ENCODE measurements at places on chromosomes 7 and 10. TPM values are rescaled to one million over a fixed set of nuclear protein-coding genes. Genes with fewer than 3 reads are reported as not detected.

DNA sequence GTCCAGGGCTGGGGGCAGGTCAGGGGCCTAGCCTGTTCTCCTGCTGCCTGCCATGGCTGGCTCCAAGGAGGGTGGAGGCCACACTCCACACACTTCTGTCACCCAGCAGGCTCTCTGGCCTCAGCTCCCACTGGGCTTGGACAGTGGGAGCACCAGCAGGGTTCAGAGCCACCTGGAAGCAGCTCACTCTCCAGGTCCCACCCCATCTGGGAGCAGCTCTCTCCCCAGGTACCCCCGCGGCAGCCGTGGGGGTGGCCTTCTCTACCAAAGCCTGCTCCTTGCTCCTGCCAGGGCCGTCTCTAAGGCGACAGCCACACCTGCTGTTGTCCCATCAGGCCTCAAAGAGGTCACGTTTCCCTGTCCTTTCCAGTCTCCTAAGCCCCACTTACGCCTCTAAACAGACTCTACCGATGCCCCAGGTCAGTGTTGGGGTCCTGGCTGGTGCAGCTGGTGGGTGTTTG lies 142.5 kb upstream of the RET start:
- DNase-seq: no peak
- no peaks in the 10 kb centered on the region for H3K36me3 ChIP-seq

ZNF862 gene
- total RNA-seq: 1.3 TPM

- no peak for DNase-seq
- H3K36me3 ChIP-seq: no peaks in the 10 kb centered on the region
- no peaks in the 10 kb centered on the region for H3K27me3 ChIP-seq
- no peaks in the 10 kb centered on the region for H3K4me1 ChIP-seq
Observed at GRCh38 chr10:119443970-119444660, 98.4 kb downstream of the RGS10 start.

GRCh38 chr7:23863209-23863787 lies 153.3 kb downstream of the STK31 start:
- H3K36me3 ChIP-seq: no peaks in the 10 kb centered on the region
- H3K4me3 ChIP-seq: no peak overlapping the region
- no peak overlapping the region for H3K27ac ChIP-seq
- H3K4me1 ChIP-seq: no peaks in the 10 kb centered on the region
- H3K27me3 ChIP-seq: no peaks in the 10 kb centered on the region

- H3K27me3 ChIP-seq: no peaks in the 10 kb centered on the region
- no peaks in the 10 kb centered on the region for H3K36me3 ChIP-seq
- H3K4me3 ChIP-seq: no peak overlapping the region
- H3K27ac ChIP-seq: no peak overlapping the region
- DNase-seq: no peak
- H3K4me1 ChIP-seq: no peaks in the 10 kb centered on the region
Observed at GRCh38 chr7:80002865-80003264, 131.8 kb upstream of the GNAI1 start.

DNA sequence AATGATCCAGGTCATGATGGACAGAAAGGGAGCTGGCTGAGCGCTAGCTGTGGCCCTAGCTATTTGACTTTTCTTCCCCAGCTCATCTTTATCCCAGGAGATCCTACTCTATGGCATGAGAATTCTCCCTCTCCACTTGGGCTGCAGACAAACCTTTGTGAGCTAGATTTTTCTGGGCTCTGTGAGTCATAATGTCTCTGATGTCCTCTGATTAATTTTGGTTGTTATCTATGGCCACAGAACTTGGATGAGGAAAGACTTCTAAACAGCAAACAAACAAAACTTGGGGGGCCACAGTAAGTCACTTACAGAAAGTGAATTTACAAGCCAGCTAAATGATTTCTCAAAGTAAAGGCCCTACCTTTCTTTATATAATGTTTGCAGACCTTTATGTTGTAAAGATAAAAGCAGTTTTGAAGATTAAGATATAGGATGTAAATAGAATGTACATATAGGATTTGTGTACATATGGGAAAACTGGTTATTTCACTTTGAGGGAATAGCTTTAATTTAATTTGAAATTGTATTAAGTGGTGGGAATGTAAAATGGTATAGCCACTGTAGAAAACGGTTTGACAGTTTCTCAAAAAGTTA lies 10.4 kb downstream of the ABLIM1 start:
- H3K27ac ChIP-seq: no peak overlapping the region
- no peak for DNase-seq
- no peaks in the 10 kb centered on the region for H3K27me3 ChIP-seq
- H3K4me1 ChIP-seq: no peaks in the 10 kb centered on the region
- no peaks in the 10 kb centered on the region for H3K36me3 ChIP-seq
- no peak overlapping the region for H3K4me3 ChIP-seq

HOXA7 gene
- total RNA-seq: not detected

DNA sequence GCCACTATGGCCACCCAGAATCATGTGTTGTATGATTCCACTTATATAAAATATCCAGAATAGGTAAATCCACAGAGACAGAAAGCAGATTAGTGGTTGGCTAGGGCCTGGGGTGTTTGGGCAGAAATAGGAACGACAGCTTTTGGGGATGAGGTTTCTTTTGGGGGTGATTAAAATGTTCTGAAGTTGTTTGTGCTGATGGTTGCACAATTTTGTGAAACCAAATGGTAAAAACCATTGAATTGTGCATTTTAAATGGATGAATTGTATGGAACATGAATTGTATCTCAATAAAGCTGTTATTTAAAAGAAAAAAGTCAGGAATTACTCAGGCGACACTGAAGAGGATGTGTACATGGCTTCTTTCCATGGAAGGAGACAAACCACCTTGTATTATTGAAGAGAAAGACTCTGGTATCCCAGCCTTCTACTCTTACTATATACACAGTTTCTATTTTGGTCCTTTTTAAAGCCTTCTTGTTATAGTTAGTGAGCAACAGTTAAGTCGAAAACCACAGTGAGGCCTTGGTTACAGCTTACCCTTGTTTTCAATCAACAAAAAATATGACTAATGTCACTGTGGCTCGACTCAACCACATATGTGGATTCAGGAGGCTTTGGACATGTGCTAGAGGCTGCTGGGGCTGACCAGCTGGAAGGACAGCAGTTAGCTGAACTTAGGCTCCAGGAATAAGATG lies 57.1 kb upstream of the KMT2E start:
- H3K27ac ChIP-seq: no peak overlapping the region
- H3K4me1 ChIP-seq: no peaks in the 10 kb centered on the region
- no peak overlapping the region for H3K4me3 ChIP-seq
- H3K36me3 ChIP-seq: no peaks in the 10 kb centered on the region
- DNase-seq: no peak

DNA sequence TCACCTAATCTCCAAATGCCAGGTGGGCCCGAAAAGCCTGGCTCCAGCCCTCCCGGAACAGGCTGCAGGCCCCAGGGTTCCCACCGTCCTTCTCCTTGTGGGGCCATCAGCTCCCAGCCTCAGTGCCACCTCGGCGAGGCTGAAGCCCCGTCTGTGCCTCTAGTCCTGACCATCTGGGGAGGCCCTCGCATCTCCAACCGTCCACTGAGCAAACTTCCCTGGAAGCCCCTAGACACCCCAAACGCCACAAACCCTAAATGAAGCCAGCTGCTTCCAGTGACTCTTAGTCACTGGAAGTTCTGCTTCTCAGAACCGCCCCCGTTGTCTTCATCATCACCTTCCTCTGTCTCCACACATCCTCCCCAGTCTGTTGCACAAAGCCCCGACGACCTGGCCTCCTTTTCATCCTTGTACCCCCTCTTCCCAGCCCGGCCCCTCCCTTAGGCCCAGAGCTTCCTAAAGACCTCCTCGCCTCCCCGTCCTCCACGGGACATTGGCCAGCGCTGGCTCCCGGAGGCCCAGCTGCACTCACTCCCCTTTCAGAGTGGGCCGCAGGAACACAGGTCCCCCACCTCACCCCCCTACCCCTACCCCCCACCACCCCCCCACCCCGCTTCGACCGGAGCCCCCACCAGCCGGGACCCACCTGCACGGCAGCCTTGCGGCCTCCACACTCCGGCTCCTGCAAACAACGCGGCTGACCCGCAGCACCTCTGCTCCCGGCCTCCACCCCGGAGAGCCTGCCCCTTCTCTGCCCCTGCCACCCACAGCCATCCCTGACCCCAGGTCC lies 1.1 kb upstream of the DIP2C start:
- H3K36me3 ChIP-seq: no peaks in the 10 kb centered on the region
- DNase-seq: no peak
- no peak overlapping the region for H3K27ac ChIP-seq
- H3K27me3 ChIP-seq: no peaks in the 10 kb centered on the region

GRCh38 chr7:133117452-133117851 lies 35.6 kb upstream of the CHCHD3 start:
- no peak for DNase-seq
- H3K27me3 ChIP-seq: no peaks in the 10 kb centered on the region
- H3K4me3 ChIP-seq: no peak overlapping the region
- H3K36me3 ChIP-seq: no peaks in the 10 kb centered on the region

CH25H gene
- total RNA-seq: 1.0 TPM
